ENCODE measurements at places on chromosomes 5 and 9.

GRCh38 chr5:160747987-160748386 lies 104.0 kb downstream of the ATP10B start:
- DNase-seq, result no peak

DNA sequence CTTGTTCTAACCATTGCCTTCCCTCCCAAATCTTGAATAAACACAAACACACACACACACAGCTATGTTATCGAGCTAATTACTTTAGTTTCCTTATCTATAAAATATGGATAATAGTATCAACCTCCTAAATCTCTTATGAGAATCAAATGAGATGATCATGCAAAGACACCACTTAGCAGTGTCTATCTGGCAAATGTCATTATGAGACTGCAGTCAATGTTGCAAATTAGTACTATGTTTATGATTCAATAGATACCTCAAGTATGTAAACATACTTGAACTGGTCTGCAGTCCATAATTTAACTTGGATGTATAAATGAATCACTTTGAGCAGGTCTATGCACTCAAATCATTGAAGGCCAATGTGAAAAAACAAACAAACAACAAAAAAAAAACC lies 22.2 kb upstream of the ERAP2 start:
- DNase-seq, result no peak

DNA sequence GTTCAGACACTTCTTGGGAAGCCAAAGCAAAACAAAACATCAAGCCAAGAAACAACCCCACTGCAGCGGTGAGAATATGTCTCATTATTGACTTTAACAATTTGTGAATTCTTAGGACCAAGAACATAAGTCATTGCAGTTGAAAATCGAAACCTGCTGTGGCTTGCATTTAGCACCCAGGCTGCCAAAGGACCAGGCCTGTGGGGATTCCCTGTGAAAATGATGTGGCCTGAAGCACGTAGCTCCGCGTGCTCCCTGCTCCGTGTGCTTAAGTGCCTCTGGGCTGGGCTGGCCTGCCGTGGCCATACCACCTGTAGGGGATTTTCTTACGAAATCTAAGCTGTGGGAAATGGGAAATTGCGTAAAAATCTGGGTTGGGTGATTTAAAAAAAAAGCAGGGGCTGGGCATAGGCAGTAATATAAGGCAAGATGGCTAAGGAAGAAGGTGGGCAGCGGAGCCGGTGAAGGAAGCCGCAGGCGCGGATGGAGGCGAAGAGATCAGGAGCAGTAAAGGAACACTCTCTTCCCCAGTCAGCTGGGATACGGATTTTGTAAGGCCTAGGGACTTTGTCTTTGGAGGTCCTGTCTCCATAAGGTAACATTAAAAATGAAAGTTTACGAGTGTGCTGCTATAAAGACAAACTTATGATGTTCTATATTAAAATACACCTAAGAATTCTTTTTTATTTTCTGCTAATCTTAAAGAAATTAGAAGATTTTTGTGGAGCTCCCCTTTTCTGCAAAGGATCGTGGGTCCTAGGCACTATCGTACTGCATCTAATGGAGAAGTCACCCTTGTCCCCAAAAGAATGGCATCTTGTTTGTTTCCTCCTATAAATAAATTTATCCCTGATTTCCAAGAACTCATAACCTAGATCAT lies 189.6 kb upstream of the SEMA6A start:
- no peak for DNase-seq

- DNase-seq, result no peak
Observed at GRCh38 chr5:89083791-89084190, 200.8 kb upstream of the MEF2C start.

- DNase-seq, result no peak
Observed at GRCh38 chr5:136726506-136726905, 361.2 kb upstream of the TRPC7 start.

DNA sequence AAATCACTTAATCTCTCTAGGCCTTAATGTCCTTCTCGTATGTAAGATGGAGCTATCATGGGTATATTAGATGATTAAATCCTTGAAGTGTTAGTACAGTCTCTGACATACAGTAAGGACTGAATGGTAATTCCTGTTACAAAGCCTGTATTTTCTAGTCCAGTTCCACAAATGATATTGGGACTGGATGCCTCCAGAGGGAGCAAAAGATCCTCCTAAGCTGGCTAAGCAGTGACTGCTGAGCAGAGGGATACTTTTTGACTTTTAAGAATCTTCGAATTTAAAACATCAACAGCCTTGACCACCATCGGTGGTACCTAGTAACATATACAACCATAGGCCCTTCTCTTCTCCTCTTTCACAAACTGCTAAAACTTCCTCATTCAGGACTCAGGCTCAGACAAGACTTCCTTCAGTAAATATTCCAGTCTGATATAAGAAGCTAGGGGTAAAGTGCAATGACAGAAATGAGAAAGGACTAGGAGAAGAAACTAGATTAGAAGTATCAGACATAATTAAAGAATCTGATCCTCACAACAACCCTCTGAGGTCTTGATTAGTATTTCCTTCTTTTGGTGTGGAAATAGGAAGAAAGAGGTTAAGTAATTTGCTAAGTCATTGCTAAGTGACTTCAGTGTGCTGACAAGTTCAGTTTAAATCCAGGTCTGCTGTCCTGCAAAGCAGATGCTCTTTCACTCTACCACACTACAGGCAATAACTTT lies 13.9 kb downstream of the PTAR1 start:
- no peak for DNase-seq

GRCh38 chr5:124034963-124035362 lies 523.0 kb downstream of the CSNK1G3 start:
- DNase-seq, result no peak

DNA sequence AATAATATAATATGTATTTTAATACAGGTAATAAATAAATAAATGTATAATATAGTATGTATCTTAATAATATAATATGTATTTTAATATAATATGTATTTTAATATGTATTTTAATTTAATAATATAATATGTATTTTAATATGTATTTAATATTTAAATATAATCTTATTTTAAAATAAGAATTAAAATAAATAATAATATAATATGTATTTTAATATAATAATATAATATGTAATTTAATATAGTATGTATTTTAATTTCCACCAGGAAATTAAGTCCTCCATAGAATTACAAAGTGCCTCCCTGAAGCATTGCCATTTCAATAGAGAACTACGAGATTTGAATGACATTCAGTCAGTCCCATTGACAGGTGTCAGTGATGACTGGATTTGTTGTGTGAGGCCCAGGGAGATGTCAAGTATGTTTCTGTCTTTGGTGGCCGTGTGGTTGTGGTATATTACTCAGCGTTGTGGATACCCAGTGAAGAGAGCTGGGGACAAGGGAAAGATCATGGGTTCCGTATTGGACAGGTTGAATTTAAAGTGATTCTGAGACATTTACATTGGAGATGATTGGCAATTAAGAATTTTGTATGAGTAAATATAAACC lies 14.2 kb upstream of the C5orf46 start:
- no peak for DNase-seq

- DNase-seq, result no peak
Observed at GRCh38 chr5:43515678-43516048, 715 bp upstream of the C5orf34 start.

GRCh38 chr9:17484906-17485305 lies 94.0 kb upstream of the SH3GL2 start:
- no peak for DNase-seq

- DNase-seq, result no peak
Observed at GRCh38 chr9:22452415-22453010, 5.9 kb downstream of the DMRTA1 start.
